ENCODE measurements at places on chromosomes 13 and 19.

DNA sequence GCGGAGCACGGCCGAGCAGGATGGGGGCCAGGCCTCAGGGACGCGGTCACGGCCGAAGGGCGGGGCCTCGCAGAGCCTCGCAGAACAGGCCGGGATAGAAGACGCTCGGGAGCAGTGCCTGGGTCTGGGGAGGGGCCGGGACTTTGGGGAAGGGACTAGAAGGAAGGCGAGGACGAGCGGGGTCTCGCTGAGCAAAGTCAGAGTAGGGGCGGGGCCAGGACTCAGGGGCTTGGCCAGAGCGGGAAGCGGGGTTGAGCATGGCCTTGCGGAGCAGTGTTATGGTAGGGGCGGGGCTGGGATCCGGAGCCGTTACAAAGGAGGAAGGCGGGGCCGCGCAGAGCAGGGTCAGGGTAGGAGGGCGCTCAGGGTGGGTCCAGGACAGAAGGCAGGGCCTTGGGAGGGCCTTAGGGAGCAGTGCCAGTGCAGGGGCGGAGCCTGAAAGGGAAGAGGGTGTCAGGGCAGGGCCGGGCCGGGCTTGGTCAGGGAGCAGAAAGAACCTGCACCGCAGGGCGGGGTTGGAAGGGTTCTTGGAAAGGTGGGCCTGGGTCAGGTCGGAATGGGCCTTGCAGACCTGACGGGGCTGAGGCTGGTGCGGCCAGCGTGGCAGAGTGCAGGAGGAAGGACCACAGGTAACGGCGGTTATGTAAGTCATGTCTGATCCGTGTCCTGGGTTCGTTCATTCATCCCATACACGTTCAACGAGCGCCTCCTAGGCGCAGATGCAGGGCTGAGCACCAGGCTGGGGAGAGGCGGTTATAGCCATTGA, 533 bp upstream of the ATP8B3 start:
- peak; percentile 94 for DNase-seq

DNA sequence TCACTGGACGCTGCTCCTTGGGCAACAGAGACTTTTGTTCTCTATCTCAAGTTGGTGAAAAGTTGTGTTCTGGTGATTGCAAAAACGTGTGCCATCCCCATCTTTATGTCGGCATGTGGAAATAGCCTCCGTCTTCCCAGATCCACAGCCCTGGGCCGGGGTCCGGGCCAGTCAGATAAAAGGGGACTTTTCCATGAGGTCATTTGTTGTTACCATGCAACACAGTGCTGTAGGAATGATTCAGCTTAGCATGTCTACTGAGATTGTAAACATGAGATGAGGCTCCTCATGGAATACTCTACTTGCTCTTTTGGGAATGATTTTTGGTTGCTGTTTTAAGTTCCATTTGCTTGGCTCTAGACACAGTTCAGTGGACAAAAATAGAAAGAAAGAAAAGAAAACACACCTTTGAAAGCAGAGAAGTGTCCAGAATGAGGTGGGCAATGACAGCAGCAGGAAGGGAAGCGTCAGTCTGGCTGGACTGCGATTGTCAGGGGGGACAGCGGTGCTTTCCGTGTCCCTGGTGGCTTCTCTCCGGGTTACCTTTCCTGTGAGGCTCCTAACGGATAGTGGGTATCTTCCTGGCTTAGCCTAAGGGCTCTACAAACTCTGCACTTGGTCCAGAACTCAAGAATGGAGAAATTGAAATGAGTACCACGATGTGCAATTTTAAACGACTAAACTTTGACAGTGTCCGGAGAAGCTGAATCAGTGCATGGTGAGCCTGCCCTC, 91.6 kb downstream of the TEX29 start:
- no peak for DNase-seq

- DNase-seq: no peak
Measured at GRCh38 chr13:80199585-80200292, 141.2 kb downstream of the SPRY2 start.

- no peak for DNase-seq
Measured at GRCh38 chr13:84433024-84433423, 550.8 kb upstream of the SLITRK1 start.

- no peak for DNase-seq
Measured at GRCh38 chr13:31903111-31903815, 128.3 kb upstream of the FRY start.

Data from activated CD4-positive, alpha-beta T cell treated with anti-CD3 and anti-CD28 coated beads for 36 hours (primary cell).